ENCODE measurements at places on chromosomes 7 and 10.

DNA sequence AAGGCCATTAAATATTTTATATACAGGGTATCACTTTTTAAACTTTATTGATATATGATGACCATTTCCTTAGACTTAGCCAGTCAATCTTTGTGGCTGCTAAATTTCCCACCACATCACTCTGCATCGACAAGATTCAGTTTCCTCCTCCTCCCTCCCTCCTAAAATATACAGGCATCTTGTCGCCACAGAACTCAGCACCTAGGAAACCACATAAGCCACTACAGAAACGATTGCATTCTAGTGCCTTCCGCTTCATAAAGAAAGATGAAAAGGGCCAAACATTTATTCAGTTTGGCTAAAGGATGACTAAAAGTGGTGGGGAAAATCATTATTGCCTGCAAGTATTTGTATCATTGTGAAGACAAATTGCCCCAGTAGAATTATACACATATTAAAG is 30.7 kb downstream of the ERCC6 start:
- no peak for DNase-seq

GRCh38 chr10:89348975-89349374 is 21.2 kb downstream of the IFIT3 start:
- no peak for DNase-seq

- no peak for DNase-seq
Observed at GRCh38 chr7:153006452-153006851, 246.9 kb downstream of the ACTR3B start.

DNA sequence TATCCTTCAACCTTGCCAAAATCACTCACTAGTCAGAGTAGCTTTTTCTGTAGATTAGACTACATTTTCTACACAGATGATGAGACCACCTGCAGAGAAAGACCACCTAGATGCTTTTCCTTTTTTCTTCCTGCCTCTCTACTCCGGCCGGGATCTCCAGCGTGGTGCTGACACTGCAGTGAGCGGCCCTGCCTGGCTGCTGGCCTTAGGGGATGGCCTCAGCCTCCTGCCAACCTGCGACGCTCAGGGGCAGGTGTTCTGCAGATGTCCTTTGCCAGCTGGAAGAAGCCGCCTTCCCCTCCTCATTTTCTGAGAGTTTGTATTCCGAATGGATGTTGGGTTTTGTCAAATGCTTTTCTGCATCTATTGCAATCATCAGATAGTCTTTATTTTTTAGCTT is 43.5 kb upstream of the NKX6-2 start:
- DNase-seq: no peak

GRCh38 chr10:104766341-104766740 is 125.3 kb downstream of the SORCS3 start:
- DNase-seq: no peak

DNA sequence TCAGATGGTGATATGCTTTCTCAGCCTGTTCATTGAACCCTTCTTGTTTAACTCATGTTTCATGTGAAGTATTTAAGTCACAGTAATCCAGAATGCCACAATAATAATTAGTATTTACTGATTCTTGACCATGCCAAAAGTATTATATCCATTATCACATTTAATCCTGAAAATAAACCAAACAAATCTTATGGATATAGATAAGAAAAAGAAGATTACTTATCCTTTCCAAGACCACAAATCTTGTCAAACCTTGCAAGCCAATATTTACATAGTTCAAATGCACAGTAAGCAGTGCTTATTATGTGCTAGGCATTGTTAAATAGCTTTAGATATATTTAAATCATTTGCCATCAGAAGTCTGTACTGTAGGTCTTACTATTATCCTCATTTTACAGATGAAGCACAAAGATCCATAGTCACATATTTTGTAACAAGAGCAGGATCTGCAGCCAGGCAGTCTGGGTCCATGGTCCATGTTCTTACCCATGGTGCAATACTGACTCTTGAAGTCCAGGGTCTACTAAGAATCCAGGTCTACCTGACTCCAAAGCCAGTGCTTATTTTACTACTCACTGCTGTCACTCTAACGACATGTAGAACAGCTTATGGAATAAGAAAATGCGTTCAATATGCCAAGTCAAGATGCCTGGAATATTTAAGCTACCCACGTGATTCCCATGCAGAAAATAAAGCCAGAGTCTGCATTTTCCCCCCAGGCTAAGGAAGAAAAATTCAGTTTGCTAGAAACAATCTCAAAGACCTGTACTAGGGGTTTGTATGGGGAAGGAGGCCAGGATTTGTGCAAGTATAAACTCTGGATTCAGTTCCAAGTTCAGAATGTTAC is 984.8 kb upstream of the LRRTM3 start:
- DNase-seq: no peak

DNA sequence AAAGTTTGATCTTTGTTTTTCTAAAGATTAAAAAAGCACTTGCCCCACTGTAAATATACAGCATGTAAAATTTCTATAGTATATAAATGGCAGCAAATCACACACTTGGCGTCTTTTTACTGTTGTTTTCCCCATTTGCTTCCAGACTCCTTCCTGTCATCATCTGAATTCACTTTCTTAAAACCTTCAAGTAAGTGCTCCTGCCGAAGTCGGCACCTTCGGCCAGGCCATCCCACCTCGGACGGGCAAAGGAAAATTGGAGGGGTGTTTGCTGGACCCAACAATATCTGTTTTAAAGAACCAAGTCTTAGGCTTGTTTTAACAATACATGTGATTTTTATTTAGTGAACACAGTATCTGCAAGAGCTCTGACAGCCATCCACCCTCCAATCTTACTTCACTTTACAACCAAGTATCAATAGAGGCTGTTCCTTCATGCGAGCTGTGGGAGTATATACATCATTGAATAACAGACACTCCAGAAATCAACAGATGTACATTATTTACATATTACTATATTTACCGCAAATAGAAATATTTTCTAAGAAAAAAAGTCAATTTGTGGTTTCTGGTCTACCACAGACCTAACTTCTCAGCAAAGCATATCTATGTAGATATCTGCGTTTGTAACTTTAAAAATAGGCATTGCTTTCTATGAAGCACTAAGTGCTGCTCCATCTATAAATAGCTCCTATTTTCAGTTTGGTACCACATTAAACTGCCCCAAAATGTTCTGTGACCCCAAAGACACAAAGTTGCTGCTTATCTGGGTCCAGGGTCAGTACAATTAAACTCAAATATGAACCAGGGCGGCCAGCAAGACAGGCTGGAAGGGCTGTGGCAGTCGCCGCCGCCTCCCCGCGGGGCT is 110.7 kb downstream of the CYTH3 start:
- DNase-seq: no peak

DNA sequence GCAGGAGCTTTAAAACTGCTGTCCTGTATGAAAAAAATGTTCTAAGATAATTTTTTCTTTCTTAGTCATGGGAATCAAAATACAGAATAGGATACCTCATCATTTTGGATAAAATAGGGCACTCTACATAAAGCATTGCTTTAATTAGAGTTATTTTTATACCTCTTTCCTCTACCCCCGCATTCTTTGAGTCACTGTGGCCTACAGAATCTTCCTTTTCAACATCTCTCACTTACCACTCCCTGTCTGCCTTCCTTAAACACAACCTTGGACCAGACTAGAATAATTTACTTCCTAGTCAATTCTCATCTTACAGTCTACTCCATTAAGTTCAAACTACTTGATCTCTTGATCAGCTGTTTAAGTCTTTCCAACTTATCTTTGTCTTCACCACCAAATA is 462.3 kb downstream of the PHTF2 start:
- peak; percentile 7 for DNase-seq

GRCh38 chr7:100171087-100171681 is 2.8 kb upstream of the GAL3ST4 start:
- DNase-seq: no peak

- no peak for DNase-seq
Observed at GRCh38 chr7:80247144-80247543, 112.5 kb downstream of the GNAI1 start.

DNA sequence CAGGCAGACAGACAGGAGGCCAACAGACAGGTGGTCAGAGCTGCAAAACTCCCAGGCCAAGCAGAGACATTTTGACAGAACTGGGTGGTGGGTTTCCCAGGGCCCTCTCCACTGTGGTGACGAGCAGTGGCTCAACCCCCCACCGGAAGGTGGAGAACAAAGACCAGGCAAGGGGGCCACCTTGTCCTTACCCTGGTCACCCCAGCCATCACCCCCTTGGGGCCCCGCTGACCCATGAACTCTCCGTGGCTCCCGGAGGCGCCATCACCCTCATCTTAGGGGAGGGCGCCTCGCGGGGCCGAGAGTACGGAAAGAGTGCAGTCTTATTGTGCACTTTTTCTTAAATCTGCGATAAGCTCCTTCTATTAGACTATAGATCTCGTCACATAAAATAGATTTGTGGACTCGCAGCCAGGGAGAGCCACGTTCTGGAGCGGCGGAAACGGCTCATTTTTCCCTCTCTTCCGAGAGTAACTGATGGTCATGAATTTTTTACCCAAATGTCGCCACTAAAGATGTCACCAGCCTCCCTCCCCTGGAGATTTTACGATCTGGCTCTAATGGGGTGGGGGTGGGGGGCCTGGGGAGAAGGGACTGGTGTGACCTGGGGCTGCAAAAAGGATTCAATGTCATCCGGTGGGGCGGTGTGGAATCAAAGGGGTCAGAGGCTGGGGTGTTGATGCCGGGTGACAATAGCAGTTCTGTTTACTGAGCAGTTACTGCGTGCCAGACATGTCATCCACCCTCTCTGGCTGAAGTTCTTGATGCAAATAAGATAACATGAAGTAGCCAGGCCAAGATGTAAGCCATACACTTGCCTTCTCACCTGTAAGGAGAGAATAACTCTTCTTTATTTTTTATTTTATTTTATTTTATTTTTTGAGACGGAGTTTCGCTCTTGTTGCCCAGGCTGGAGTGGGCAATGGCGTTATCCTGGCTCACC is 71.1 kb upstream of the MYL10 start:
- no peak for DNase-seq

GRCh38 chr10:19310066-19310465 is 261.5 kb downstream of the MALRD1 start:
- DNase-seq: no peak

DNA sequence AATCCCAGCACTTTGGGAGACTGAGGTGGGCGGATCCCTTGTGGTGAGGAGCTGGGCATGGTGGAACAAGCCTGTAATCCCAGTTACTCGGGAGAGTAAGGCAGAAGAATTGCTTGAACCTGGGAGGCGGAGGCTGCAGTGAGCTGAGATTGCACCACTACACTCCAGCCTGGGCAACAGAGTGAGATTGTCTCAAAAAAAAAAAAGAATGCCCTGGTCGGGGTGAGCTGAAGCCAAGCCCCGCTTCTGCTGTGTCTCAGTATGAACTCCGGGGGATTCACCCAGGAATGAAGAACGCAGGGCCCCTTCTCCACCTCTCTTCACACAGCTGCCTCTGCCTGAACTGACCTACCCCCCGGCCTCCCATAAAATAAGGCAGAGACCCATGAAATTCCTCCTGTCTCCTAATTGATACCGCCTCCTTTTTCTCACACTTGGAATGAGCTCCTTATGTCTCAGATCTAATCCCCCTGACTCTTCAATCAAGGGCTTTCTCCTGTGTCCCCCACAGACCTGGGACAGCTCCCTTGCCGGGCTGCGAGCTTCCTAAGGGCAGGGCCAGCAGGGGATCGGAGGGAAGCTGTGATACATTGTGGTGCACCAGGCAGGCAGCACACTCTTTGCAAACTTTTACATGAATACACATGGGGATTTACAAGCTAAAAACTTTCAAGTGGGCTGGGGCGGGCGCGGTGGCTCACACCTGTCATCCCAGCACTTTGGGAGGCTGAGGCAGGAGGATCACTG is 911 bp upstream of the ZP3 start:
- no peak for DNase-seq

- DNase-seq: peak; percentile 54
Observed at GRCh38 chr7:129829737-129830631, 122.8 kb downstream of the UBE2H start.

GRCh38 chr7:36315309-36315944 is 74.2 kb upstream of the ANLN start:
- no peak for DNase-seq

DNA sequence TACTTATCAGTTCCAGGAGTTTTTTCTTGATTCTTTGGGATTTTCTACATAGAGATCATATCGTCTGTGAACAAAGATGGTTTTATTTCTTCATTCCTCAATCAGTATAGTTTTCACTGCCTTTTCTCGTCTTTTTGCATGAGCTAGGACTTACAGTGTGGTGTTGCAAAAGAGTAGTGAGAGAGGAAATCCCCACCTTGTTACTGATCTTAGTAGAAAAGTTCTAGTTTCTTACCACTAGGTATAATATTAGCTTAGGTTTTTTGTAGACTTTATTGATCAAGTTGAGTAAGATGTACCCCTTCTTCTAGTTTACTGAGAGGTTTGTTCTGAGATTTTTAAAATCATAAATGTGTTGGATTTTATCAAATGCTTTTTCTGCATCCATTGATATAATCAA is 123.3 kb downstream of the TMEM26 start:
- no peak for DNase-seq

DNA sequence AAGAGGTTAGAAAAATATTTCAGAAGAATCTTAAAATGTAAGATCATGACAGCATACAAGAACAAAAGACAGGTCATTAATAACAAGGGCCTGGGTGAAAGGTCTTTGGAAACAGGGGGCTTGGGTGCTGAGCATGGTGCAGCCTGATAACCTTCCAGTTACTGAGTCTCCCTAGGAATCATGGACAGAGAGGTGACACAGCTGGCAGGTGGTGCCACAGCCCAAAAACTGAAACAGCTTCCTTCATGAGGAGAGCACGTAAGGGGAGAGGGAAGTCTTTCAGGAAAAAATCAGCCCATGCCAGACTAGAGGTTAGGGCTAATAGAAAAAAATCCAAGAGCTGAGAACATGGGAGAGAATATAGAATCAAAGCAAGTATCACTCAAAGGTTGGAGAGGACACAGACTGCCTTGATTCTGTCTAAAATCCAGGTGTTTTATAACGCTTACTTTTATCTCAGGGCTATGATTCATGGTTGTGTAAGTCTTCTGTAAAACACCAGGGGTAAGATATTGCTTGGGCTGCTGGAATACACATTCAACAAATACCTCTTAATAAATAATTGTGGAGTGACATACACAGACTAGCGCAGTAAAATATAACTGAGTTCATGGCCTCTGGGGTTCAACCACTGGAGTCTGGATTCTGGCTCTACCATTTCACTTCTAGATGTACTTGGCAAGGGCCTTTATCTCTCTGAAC is 88.1 kb downstream of the SEMA3C start:
- no peak for DNase-seq
